ENCODE measurements at places on chromosomes 7 and 10.

- DNase-seq = no peak
These were observed 136.3 kb upstream of the GLI3 start for GRCh38 chr7:42373285-42373684.

- no peak for DNase-seq
These were observed 205.8 kb upstream of the GRB10 start for GRCh38 chr7:50988465-50988864.

- DNase-seq = no peak
These were observed 256.9 kb downstream of the STK31 start for GRCh38 chr7:23966941-23967340.

GRCh38 chr10:59582780-59583179 is 126.9 kb downstream of the SLC16A9 start:
- DNase-seq = no peak

GRCh38 chr7:69847921-69848612 is 249.8 kb downstream of the AUTS2 start:
- no peak for DNase-seq

DNA sequence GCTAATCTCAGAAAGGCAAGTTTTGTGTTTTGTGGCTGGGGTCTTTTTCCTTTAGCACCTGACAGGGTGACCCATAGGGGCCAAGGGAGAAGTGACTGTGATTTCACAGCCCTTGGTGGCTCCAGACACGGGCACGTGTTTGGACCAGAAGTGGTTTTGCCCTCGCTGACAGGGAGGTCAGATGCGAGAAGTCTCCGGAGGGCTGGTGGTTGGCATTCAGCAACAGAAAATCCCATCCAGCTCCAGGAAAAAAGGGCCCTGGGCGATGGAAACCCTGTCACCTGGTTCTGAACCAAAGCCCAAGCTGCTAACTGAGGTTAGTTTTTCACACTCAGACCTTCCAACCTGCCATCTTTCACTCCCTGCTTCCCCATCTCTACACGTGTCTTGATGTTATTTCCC is 272.9 kb downstream of the TRIL start:
- no peak for DNase-seq

DNA sequence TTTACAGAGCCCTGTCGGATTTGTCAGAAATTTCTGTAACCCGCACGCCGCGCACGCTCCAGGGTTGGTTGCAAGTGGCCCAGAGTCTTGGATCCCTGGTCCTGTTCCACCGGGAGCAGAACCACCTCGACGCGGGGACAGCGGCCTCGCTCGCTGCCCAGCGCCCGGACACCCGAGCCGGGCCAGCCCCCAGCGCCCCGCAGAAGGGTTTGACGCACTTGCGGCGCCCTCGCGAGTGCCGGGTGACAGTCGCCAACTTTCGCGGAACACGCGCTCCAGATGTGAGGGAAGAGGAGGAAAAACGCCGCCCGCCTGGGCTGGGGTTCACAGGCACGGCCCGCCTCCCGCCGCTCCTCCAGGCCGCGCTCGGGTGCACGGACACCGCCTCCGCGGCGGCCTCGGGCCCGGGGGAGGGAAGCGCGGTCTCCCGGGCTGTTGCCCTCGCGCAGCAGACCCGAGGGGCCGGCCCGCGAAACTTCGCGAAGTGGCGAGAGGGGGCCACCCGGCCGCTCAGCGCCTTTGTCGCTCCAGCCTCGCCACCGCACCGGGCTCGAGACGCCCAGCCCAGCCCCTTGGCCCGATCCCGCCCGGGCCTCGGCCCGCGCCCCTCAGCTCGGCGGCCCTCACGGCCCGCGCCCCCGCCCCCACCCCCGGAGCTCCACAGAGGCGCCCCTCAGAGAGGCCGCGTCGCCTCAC is 514 bp downstream of the RNF216 start:
- DNase-seq = no peak

- no peak for DNase-seq
These were observed 61.2 kb downstream of the KLF6 start for GRCh38 chr10:3723766-3724165.

GRCh38 chr10:20254078-20254477 is 437.8 kb downstream of the PLXDC2 start:
- no peak for DNase-seq

DNA sequence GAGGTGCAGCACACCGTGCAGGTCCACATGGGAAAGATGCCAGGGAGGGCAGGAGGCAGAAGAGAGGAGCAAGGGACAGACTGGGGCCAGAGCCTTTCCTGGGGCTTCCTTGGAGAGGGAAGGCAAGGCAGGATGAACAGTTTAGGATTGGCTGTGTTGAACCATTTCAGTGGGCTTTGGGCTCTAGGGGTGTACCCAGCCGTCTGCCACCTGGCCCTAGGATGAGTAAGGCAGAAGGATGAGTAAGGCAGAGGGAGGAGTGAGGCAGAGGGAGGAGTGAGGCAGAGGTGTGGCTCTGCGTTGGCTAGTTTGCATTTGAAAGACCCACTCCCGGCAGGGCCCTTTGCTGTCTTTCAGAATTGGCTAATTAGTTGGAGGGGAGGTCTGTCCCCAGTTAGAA is 31.5 kb upstream of the PRF1 start:
- DNase-seq = no peak

DNA sequence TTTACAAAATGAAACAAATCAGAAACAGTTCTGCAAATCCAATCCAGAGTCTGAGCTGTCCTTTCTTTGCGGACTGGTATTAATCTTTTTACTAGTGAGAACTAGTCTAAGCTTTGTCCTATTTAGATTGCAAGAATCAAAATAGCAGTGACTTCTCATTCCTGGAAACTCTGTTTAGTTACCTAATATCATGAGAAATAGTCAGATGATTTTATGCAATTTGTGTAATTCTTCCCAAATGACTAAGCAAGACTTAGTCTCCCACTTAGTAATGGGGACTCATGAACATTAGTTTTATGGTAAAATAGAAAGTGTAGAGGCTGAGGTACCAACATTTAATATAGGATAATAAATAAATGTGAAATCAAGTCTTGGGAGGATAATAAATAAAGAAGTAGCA is 341.3 kb downstream of the DNAJB9 start:
- no peak for DNase-seq

GRCh38 chr10:24259365-24260130 is 50.6 kb downstream of the KIAA1217 start:
- DNase-seq = no peak

DNA sequence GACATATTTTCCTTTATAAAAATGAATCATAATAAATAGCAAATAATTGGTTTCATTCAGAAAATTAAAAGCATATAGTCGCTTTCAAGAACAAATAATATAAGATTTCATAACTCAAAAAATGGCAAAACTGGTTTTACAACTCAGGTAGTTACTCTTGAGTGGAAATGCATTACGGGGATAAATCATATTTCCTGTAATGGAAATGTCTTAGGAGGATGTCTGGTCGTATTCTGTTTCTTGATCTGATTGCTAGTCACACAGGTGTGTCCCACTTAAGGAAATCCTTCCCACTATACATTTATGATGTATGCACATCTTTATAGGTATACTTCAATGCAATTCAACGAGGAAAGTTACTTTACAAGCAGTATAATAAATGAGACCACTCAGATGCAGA is 20.7 kb downstream of the NRAP start:
- DNase-seq = no peak

- no peak for DNase-seq
These were observed 55.7 kb downstream of the PDGFA start for GRCh38 chr7:463817-464453.

GRCh38 chr10:123039632-123039930 is 30.8 kb downstream of the ACADSB start:
- DNase-seq = no peak

DNA sequence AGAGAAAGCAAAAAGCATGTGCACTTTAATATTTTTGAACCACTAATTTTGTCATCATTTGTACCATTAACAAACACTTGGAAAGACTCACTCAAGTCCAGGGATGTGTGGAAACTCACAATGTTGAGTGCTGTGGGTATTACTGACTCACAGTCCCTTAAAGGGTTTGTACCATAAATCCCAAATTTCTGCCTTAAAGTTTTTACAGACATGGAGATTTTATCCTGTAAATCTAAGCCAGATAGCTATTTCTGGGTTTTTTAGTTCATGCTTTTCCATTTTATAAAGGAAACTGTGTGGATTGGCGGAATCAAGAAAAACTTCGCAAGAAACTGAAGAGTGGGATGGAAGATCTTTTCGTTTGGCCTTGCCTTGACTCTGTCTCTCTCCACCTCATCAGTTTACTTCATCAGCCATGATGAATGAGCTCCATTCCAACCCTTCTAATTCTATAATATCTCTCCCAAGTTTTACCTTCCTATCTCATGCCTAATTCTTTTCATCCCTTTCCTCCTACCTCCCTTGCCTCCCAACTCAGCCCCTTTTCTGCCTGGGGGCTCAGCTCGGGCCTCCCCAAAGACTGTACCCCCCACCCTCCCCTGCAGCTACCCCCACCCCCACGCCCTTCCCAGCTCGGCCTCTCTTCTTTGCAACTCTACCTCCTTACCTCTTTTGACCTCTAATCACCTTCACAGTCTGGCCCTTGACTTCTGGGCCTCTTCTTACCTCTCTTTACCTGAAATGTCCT is 218.5 kb upstream of the MKLN1 start:
- no peak for DNase-seq

- no peak for DNase-seq
These were observed 127.7 kb downstream of the ADARB2 start for GRCh38 chr10:1609648-1609970.

DNA sequence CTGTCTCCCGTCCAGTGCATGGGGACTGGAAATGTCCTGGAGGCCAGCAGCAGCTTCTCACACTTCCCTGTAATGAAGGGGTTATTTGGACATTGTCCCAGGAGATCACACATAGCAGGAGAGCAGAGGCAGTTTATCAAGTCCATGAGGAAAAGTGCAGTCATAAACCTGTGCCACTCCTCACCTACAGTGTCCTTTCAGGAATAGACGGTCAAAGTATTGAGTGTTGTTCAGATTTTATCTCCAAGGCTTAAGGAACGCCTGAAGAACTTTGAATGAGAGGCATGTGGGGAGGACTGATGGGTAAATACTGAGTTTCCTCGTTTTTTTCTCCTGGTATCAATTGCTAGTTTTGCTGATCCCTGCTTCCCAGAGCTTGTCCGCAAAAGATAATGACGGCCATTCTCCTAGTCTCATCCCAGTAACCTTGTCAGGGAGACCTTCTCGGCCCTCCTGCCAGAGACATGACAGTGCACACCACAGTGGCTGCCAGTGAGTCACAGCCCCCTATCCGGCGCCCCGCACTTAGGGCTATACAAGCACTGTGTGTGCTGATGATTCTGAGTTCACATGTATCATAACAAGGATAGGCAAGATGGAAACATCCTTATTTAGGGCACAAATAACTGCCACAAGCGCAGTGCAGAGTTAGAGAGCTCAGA is 495.5 kb upstream of the MGMT start:
- no peak for DNase-seq

DNA sequence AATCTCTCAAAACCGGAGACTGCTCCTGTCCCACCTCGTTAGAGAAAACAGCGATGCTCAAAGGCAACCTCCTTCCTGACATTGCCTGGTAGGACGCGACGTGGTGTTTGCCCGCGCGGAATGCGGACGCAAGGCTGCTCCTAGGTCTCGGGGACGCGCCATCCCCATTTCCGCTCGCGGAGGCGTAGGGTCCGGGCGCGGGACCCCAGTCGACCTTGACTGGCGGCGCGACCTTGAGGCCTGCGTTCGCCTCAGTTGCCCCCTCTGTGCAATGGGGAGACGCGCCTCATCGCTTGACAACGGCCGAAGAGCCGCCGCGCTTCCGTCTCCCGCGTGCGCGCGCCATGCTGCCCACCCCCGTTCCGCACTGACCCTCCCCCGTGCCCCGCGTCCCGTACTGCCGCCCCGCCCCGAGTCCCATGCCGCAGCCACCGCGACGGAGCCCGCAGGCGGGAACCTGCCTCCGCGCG is 412 bp upstream of the PPIA start:
- peak; percentile 55 for DNase-seq

GRCh38 chr7:95367606-95368005 is 28.6 kb downstream of the PON3 start:
- DNase-seq = no peak

DNA sequence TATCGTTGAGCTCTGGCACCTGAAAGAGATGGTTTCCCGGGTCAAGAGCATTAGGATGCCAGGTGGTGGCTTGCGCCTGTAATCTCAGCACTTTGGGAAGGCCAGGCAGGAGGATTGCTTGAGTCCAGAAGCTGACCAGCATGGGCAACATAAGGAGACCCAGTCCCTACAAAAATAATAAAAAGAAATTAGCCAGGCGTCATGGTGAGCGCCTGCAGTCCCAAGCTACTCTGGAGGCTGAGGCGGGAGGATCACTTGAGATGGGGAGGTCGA is 6.1 kb upstream of the KCP start:
- DNase-seq = no peak

DNA sequence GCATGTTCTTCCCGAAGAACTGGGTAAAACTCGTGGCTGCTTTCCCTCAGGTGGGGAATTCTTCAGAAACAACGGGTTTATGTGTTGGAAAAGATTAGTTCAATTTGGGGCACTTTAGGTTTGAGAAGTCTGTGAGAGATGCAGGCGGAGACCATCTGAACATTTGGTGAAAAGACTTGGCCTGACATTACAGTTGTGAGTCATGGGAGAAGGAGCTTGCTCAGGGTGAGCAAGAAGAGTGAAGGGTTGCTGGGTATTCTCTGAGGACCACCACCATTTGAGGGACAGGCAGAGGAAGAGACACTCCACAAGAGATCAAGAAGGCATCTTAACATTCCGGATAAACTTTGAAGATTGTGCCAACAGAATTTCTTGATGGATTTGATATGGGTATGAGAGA is 88.6 kb downstream of the PODXL start:
- no peak for DNase-seq

- DNase-seq = peak; percentile 1
These were observed at the start of gene FGL2 for GRCh38 chr7:77199013-77199966. Gene FGL2, minus strand, starts transcription at chr7:77199819. Its CDS starts 26 bp downstream, at chr7:77199793.

DNA sequence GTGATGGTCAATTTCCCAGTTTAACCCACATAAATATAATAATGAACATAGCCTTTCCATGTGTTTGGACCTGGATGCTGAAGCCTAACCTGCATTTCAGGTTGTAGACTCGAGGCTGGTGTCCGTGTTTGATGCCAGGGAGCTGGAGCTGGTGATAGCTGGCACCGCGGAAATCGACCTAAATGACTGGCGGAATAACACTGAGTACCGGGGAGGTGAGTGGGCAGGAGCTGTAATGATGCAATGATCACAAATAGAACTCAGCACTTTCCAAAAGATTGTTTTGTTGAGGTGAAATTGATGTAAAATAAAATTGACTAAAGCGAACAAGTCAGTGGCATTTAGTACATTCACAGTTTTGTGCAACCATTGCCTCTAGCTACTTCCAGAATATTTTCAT is 30.8 kb upstream of the STK17A start:
- DNase-seq = no peak

- no peak for DNase-seq
These were observed 1.6 kb upstream of the NRG3 start for GRCh38 chr10:81873231-81873931.

DNA sequence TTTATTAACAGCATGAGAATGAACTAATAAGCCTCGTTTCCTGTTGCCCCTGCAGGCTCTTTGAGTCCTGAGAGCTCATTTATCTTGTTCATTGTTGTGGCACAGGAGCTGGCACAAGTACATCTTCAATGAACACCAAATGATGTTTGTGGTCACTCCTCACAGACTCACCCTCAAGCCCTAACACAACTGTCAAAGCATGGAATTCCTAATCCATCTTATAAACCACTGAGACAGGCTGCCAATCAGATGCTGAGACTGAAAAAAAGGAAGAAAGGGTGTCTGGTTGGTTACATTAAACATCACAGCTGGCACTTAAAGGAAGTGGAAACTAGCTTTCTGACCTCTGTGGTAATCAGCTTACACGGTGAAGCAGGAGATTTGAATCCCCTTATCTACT is 7.7 kb upstream of the CCDC172 start:
- no peak for DNase-seq

GRCh38 chr10:63133821-63134557 is 861 bp downstream of the NRBF2 start:
- no peak for DNase-seq

GRCh38 chr7:4951903-4952636 is 6.9 kb downstream of the MMD2 start:
- DNase-seq = no peak
